ENCODE measurements at places on chromosomes 4 and X.

GRCh38 chrX:74080165-74080564 is 223.8 kb upstream of the ZCCHC13 start:
- DNase-seq: no peak

GRCh38 chrX:1802912-1803311 is 188.1 kb downstream of the ASMT start:
- DNase-seq: no peak

GRCh38 chr4:153785910-153786721 is 2.8 kb downstream of the SFRP2 start:
- no peak for DNase-seq

DNA sequence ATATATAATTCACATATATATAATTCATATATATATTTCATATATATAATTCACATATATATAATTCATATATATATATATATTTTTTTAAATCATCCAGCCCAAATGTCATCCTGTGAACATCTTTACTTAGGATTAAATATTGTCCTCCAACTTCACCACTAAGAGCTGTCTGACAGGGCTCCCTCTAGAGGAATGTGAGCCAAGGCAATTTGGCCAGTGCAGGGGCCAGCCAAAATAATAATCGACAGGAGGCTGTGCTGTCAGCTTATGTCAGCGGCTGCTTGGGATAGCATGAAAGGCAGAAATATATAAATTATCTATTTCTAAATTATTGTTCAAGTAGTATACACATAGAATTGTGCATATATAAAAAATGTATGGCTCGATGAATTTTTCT is 29.5 kb downstream of the EGFL6 start:
- DNase-seq: no peak

DNA sequence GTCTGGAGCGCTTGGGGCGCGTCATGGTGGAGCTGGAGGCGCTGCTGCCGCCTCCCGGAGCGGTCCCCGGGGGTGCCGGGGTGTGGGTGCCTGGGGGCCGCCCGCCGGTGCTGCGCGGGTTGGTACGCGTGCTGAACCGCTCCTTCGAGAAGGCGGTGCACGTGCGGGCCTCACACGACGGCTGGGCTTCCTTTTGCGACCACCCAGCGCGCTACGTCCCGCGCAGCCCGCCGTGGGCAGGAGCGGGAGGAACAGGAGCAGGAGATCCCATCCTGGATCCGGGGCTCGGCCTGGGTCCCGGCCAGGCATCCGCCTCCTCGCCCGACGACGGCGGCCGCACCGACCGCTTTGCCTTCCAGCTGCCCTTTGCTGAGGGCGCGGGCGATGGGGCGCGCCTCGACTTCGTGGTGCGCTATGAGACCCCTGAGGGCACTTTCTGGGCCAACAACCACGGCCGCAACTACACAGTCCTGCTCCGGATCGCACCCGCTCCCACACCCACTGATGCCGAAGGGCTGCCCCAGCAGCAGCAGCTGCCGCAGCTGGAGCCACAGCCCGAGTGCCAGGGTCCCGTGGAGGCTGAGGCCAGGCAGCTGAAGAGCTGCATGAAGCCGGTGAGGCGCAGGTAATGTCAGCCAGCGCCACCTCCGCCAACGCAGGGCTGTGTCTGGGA is 792 bp downstream of the PPP1R3F start:
- DNase-seq: no peak

DNA sequence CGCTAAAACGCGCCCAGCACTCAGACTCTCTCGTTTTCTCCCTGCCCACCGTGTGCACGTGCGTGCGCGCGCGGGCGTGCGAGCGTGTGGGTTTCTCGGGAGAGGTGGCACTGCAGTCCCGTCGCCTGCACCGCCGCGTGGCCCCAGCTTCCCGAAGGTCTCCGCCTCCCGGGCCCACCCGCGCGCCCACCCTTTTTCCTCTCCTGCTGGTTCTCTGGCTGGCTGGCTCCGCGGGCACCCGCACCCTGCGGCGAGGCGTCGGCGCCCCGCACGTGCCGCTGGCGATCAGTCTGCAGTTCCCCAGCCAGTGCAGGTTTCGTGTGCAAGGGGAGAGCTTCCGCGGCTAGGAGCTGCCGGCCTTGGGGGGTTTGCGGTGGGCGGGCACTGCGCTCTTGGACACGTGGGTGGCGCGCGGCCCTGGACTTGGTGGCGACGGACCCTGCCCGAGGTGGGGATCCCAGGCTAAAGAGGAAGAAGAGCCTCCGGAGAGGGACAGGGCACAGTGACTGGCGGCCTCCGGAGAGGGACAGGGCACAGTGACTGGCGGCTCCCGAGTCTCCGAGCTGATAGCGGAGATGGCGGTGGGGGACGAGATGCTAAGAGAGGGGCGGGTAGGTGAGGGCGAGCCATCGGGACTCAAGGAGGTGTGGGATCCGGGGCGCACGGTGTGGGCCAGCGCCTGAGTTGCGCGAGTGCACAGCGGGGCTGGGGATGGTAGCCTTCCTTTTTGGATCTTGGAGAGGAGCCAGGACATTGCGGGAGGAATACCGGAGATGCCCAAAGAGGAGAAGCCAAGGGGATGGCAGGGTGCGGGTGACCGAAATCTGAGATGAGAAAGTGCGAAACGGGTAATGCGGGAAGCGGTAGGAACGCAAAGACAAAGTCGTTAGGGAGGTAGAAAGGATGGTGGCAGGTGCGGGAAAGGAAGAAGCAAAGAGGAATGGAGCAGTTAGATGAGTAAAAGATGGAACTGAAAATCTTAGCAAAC is at the start of gene FAM184B:
TSS of gene FAM184B (minus strand) at position 322 of the 988 bp plus-strand sequence. CDS start 322 bp downstream, outside the sequence.
- no peak for DNase-seq

GRCh38 chrX:20952180-20952579 is 422.0 kb upstream of the CNKSR2 start:
- no peak for DNase-seq

DNA sequence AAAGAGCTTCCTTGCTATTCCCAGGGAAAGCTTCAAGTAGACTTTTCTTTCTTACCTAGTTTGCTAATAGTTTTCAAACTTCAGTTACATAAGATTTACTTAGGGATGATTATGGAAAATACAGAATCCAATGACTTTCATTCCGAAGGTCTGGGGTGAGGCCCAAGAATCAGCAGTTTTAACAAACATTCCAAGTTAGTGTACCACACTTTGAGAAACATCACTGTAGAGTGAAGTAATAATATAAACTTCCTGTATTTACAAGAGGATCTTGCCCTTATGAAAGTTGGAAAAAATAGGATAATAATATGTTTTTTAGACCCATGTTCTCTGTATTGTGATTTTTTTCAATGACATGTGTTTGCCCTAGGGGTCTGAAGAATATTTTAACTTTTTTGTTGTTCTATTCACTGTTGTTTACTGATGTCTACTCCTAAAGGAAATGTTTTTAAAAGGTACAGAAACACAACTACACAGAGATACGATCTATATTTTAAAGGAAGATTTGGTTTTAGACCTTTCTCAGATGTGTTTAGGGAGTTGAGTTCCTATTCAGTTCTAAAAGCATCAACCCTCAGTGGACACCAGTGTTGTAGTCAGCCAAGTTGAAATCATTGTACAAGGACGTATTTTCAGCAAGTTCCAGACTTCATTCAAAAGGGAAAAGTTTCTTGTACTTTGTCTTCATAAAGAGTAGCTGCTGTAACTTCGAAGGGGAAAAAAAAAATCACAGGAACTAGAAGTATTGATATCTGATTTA is 295.8 kb upstream of the SLC7A11 start:
- DNase-seq: no peak

DNA sequence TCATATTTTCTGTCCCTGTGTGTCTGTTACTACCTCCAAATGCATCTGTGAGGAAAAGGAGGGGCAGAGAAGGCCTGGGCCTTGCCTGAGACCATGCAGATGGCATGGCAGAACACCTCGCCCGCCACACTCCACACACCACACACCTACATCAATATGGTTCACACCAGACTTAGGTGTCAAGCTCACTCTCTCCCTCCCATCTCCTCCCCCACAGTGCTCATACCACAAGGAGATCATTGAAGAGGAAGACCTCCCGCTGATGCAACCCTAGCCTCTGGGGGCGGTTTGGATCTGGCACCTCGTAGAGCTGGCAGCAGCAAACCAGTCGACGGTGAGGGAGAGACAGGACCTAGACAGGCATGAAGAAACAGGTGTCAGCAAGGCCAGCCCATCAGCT is 16.6 kb upstream of the KDM5C start:
- DNase-seq: no peak

- DNase-seq: no peak
Measured at GRCh38 chrX:115112411-115112810, 76.8 kb upstream of the RBMXL3 start.

DNA sequence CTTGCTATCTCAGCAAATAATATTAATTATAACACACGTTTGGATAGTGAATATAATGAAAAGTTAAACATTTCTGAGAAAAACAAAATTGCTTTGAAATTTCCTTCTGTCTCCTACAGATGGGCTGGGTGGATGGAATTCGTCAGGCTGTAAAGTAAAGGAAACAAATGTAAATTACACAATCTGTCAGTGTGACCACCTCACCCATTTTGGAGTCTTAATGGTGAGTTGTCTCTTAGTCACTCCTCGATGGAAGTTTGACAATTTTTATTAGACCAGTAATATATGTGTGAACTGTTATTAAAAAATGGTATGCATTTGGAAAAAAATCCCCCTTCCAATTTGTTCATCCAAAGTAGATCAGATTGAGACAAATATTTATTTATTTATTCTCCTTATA is 92.5 kb upstream of the BRS3 start:
- DNase-seq: no peak

- no peak for DNase-seq
Measured at GRCh38 chr4:1459081-1459721, 53.0 kb upstream of the NKX1-1 start.

GRCh38 chrX:119646515-119646914 is 40.3 kb upstream of the NKRF start:
- DNase-seq: no peak

GRCh38 chr4:30901461-30902451 is 181.6 kb downstream of the PCDH7 start:
- DNase-seq: no peak

GRCh38 chr4:99402765-99403164 is 32.4 kb downstream of the ADH7 start:
- no peak for DNase-seq

DNA sequence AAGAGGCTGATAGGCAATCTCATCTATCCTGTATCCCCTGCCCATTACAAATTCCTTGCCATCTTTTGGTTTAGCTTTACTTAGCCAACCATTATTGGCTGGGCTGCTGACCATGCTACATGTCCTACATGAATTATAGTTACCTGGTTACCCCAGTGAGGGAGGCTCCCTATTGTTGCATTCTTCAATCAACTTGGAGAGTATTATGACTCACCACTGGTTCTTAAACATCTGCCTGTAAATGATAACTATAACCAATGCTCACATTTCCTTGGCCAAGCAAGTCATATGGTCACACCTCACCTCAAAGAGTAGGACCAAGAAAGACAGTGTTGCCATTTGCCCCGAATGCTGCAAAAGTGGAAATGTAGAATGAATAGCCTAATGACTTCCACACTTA is 297.6 kb downstream of the IL15 start:
- no peak for DNase-seq
